ENCODE measurements at places on chromosomes 7 and 10. TPM values are rescaled to one million over a fixed set of nuclear protein-coding genes. Genes with fewer than 3 reads are reported as not detected.

GRCh38 chr10:62554632-62555199 is 180.5 kb downstream of the ZNF365 start:
- no peak overlapping the region for H3K27ac ChIP-seq
- no peaks in the 10 kb centered on the region for H3K36me3 ChIP-seq
- no peaks in the 10 kb centered on the region for H3K4me1 ChIP-seq
- H3K27me3 ChIP-seq, result peaks cover 24% of the 10 kb centered on the region

DNA sequence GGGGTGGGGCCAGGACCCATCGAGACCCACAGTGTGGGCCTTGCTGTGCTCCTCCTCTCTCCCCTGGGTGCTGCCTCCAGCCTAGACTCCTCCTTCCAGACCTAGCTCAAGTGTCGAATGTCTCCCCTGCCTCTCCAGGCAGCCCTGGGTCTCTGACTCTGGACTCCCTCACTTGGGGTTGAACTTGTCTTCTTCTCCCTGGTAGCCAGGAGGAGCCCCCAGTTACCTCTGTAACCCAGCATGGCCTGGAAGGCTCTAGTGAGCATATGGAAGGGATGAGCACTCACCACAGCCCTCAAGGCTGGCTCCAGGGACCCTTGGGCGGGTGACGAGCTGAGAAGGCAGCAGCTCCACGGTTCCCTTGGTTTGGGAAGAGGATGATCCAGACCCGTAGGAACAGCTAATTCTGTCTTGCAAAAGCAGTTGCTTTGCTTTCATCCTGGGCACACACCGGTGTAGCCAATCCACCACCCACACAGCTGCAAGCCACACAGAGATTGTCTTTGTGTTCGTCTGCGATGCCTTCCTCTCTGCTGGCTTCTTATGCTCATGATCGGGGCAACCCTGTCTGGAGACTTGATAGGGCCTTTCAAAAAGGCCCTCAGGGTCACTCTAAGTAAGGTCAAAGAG is 52.3 kb upstream of the ANTXRL start:
- H3K4me3 ChIP-seq, result no peak overlapping the region
- DNase-seq, result no peak
- no peak overlapping the region for H3K27ac ChIP-seq
- H3K4me1 ChIP-seq, result peaks cover 2% of the 10 kb centered on the region

GRCh38 chr10:99569961-99570360 is 37.2 kb downstream of the NKX2-3 start:
- DNase-seq, result no peak
- no peak overlapping the region for H3K4me3 ChIP-seq
- H3K27ac ChIP-seq, result no peak overlapping the region
- peaks cover 22% of the 10 kb centered on the region for H3K27me3 ChIP-seq

GRCh38 chr10:57624856-57625592 is 642.7 kb downstream of the IPMK start:
- no peak overlapping the region for H3K27ac ChIP-seq
- no peak for DNase-seq
- no peaks in the 10 kb centered on the region for H3K27me3 ChIP-seq
- no peak overlapping the region for H3K4me3 ChIP-seq
- no peaks in the 10 kb centered on the region for H3K36me3 ChIP-seq

GRCh38 chr10:9268176-9268575 is 1213.7 kb downstream of the GATA3 start:
- H3K4me3 ChIP-seq, result no peak overlapping the region
- no peaks in the 10 kb centered on the region for H3K4me1 ChIP-seq
- no peaks in the 10 kb centered on the region for H3K36me3 ChIP-seq
- no peak overlapping the region for H3K27ac ChIP-seq
- peaks cover 11% of the 10 kb centered on the region for H3K27me3 ChIP-seq
- no peak for DNase-seq

Gene IFIT1B
- not detected for total RNA-seq

Gene ARHGAP22
- 0.66 TPM for total RNA-seq

DNA sequence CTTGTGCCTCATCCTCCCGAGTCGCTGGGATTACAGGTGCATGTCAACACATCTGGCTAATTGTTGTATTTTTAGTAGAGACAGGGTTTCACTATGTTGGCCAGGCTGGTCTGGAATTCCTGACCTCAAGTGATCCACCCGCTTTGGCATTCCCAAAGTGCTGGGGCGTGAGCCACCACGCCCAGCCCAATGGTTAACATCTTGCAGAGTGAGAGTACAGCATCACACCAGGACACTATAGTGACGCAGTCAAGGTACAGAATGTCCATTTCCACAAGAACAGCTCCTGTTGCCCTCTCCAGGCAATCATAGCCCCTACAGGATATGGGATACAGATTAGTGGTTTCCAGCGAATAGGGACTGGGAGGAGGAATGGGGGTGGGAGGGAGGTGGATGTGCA is 34.0 kb downstream of the MYO1G start:
- DNase-seq, result no peak
- H3K36me3 ChIP-seq, result no peaks in the 10 kb centered on the region
- H3K4me1 ChIP-seq, result no peaks in the 10 kb centered on the region
- H3K27ac ChIP-seq, result no peak overlapping the region
- H3K4me3 ChIP-seq, result no peak overlapping the region

GRCh38 chr10:29517352-29517923 is 117.3 kb downstream of the SVIL start:
- no peak overlapping the region for H3K27ac ChIP-seq
- H3K27me3 ChIP-seq, result no peaks in the 10 kb centered on the region
- H3K4me1 ChIP-seq, result peaks cover under 1% of the 10 kb centered on the region
- H3K4me3 ChIP-seq, result no peak overlapping the region
- H3K36me3 ChIP-seq, result no peaks in the 10 kb centered on the region
- no peak for DNase-seq

DNA sequence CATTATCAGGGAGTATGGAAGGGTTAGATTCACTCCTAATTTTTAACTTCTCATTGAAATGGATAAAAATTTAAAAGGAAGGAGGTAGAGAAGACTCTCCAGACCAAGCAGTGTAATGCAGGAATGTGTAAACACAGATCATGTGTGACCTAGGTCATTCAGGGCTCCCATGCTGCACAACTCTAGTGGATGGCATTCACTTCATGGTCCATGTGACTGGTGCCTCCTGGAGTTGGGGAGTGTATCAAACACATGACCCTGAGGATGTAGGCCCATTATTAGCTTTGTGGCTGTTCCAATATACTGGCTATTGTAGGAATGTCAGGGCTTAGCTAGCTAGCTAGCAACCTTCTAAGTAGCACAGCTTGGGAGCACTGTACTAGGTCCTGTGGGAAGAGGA is 109.9 kb downstream of the SLC25A13 start:
- H3K4me1 ChIP-seq, result no peaks in the 10 kb centered on the region
- H3K27ac ChIP-seq, result no peak overlapping the region
- no peaks in the 10 kb centered on the region for H3K27me3 ChIP-seq
- no peak overlapping the region for H3K4me3 ChIP-seq
- DNase-seq, result no peak

DNA sequence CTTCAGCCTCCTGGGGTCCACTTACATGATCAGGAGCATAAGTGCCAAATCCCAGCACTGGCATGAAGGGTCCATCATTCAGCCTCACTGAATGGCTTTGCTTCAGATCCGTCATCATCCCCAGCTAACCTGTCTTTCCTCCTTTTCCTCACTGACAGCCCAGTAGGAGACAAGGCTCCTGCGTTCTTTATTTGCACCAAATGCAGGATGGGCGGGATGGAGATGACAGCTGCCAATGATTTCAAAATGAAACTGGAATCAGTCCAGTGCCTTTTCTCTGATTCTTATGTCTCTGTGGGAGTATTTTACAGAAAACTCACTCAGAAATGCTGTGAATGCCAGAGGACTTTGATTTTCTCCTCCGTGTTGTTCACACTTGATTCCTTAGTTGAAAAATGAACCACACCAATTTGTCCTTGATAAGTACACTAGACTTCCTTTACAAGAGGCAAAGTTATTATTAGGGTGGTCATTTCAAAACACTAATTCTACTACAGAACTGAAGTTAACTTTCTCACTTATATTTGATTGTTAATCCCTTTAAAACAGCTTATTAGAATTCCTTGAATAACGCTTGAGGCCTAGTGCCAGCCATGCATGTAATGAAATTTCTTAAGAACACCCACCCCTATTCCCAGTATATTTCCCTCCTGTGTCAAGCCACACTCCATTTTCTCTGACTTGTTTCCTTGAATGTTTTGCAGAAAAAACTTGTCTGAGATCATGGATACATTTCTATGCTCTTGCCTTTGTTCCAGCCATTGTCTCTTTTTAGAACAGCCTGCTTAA is at the start of gene AKR1C8:
Gene AKR1C8, minus strand, starts transcription at position 164 of the 789 bp plus-strand sequence. Its CDS starts 46 bp downstream, at position 118.
- H3K27me3 ChIP-seq, result peaks cover 6% of the 10 kb centered on the region
- no peaks in the 10 kb centered on the region for H3K4me1 ChIP-seq
- DNase-seq, result no peak
- H3K27ac ChIP-seq, result no peak within 1 kb of the TSS

Gene BTBD16
- not detected for total RNA-seq

DNA sequence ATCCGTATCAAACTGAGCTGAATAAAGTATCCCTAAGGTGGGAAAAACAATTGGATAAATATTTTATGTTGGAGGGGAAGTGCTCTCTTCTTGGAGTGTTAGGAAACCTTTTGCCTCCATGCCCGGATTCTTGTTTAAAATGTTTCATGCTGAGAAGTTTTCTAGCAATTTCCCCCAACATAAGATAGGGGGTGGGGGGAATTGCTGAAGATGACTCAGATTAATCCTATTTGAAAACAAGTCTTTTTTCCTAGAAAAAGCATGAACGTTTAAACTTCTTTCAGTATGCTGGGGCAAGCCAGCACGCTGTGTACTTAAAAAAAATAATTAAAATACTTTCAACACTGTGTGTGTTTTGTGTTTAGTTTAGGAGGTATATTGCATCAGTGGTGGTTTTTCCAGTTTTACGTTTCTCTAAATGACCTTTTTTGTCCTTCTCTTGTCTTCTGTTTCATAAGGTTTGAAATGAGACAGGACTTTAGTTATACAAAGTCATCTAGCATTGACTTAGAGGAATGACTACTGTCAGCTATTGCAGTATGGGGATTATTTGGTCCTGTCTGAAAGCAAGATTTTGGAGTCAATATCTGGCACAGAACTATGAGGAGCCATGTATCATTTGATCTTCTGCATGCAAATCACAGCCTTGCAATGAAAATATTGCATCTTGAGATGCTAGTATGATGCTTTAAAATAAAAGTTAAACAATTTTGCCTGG is 295.9 kb downstream of the GATA3 start:
- no peaks in the 10 kb centered on the region for H3K36me3 ChIP-seq
- H3K4me3 ChIP-seq, result no peak overlapping the region
- no peak overlapping the region for H3K27ac ChIP-seq
- no peak for DNase-seq
- H3K27me3 ChIP-seq, result peaks cover 41% of the 10 kb centered on the region

- no peak for DNase-seq
- H3K4me1 ChIP-seq, result no peaks in the 10 kb centered on the region
- no peak overlapping the region for H3K4me3 ChIP-seq
- no peak overlapping the region for H3K27ac ChIP-seq
- peaks cover 34% of the 10 kb centered on the region for H3K27me3 ChIP-seq
- peaks cover 1% of the 10 kb centered on the region for H3K36me3 ChIP-seq
Observed at GRCh38 chr10:25048450-25048849, 32.0 kb downstream of the THNSL1 start.

Measured in activated T-helper 1 cell treated with anti-CD3 and anti-CD28 coated beads, Interleukin-12 subunit alpha, Interleukin-12 subunit beta, Interleukin-2, Interleukin-4 antibody, amounts not matched to agents 30 ng/mL and 10 ng/mL and 1 ng/mL, durations not matched to agents 14 hours and 24 hours and 36 hours (primary cell).